Activated T-cell treated with anti-CD3 and anti-CD28 coated beads for 24 hours (primary cell): ENCODE measurements at places on chromosomes 2 and 18.

- DNase-seq, result no peak
Observed at GRCh38 chr2:173851141-173851641, 114.0 kb downstream of the SP3 start.

DNA sequence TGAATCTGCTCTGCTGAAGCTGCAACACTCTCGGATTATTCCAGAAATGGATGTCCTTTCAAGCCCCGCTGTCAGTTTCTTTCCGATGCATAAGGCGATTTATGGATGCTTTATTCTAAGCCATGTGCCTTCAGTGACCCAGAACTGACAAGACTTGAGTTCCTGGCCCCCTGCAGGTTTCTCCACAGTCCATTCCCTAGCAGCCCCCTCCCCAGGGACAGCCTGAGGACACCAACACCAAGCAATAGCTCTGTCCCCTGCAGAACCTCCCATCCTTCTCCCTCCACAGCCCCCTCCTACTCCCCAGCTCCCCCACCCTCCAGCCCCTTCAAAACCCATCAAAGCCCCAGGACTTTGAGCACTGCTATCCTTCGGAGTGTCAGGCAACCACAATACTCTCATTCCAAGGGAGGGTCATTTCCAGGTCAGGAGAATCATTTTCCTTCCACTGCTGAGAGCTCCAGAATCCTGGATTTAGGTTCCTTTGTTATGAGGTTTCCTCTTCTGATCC lies 24.6 kb upstream of the SPP2 start:
- DNase-seq, result no peak

GRCh38 chr2:122244598-122245229 lies 489.3 kb downstream of the TSN start:
- DNase-seq, result no peak

DNA sequence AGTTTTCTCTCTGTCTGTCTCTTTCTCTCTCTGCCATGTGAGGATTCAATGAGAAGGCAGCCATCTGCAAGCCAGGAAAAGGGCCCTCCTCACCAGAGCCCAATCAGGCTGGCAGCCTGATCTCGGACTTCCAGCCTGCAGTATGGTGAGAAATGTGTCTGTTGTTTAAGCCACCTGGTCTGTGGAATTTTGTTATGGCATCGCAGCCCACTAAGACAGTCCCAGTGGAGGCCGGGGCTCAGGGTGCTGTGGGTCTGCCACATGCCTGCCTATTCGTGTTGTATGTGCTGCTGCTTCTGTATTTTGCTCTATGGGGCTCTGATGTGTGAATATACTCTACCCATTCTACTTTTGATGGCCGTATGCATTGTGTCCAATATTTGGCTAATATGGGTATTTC lies 139.0 kb upstream of the HS6ST1 start:
- no peak for DNase-seq

DNA sequence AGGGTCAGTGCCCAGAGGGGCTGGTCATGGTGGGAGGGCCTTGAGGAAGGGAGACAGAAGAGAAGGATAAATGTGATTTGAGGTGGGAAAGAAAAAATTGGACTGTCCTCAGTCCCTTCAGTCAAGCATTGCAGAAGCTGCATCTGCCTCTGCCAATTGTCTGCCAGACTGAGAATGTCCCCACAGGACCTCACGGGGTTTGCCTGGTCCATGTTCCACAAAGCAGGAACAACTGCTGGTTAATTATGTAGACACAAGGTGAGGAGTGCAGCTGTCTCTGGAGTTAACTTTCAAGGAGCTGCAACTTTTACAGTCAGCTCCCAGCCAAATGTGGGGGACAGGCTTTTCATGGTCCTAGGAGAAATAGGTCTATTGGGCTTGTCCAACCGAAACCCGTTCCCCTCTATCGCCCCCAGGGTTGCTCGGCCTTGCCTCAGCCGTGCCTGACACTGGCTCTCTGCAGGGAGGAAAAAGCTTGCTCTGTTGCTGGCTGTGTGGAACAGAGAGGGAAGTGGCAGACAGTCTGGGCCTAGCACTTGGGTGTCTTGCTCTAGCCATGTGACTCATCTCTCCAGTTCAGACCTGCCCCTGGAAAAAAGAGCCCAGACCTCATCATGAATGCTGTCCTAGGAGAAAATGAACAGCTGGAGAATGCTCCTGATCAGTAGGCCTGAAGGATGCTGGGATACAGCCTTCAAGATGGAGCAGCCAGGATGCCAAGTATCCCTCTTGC lies 31.1 kb upstream of the PAX8 start:
- DNase-seq, result no peak

- no peak for DNase-seq
Observed at GRCh38 chr2:217899231-217900009, 103.4 kb downstream of the TNS1 start.

- DNase-seq, result no peak
Observed at GRCh38 chr2:12110481-12110880, 364.0 kb downstream of the LPIN1 start.

- no peak for DNase-seq
Observed at GRCh38 chr2:238689871-238690389, 158.0 kb upstream of the TWIST2 start.

DNA sequence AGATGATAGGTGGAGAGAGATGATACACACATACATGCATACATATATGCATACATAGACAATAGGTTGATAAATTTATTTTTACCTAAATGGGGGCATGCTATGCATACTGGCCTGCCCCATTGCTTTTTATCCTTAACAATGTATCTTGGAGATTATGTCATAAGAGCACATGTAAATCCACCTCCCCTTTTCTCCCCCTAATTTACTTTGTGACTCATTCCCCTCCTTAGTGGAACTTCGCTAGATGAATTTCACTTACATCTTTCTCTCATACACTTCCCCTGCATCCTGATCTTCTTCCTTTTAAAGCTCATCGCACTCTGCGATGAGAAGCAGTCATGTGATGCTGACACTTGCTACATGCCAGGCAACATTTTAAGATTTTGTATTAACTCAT lies 223.6 kb downstream of the C1D start:
- DNase-seq, result no peak

DNA sequence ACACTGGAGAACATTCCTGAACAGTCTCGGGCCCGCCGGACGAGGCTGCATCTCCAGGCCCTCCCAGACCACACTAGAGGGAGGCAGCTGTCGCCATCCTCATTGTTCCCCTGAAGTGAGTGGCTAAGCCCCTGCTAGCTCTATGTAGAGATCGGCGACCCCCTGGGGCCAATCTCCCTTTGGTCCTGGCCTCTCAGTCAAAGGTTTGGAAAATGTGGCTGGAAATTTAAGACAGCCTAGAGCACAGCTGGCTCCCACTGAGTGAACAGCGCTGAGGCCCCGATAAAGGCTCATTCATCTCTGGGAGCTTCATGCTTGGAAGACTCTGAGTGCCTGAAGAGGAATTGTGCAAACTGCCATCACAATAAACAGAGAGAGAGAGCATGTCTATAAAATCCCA lies 360.3 kb downstream of the CLIP4 start:
- DNase-seq, result no peak

DNA sequence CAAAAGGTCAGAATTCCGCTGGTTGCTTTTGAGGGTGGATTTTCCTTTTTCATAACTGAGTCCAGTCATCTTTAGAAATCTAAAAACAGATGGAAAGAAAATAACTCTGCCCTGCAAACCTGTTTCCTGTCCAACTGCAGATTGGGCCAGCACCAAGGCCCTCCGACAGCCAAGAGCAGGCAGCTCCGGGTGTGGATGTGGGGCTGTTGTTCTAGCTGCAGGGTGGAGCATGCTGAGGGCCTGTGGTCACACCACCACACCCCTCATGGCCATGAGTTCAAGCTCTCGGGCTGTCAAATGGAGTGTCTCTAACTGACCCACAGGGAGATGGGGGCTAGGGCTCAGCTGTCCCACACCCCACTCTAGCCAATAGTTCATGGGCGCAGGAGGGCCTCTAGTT lies 69.3 kb upstream of the BZW1 start:
- no peak for DNase-seq

- DNase-seq, result no peak
Observed at GRCh38 chr2:208657468-208657867, 250.9 kb downstream of the PTH2R start.

GRCh38 chr2:64591188-64591587 lies 62.5 kb downstream of the SERTAD2 start:
- no peak for DNase-seq

DNA sequence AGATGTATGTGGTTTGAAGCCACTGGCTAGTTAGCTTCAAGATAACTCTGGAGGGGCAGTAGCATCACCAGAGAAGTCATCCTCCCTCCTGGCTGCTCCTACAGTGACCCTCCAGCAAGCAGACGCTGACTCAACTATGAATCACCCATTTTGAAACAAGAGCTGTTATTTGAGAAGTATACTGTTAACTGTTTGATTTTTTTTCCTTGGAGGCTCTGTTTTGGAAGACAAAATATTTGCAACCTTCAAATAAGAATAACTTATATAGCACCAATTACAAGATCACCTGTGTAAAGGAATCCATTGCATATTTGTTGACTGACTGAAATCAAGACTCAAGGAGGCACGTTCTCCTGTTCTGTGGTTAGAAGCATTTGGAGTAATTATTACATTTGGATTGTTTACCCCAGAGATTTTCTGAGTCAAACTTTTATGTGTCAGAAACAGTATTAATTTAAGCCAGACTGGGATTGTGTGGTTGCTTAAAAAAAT lies 313.8 kb downstream of the MTX2 start:
- no peak for DNase-seq
